ENCODE measurements at places on chromosomes 11 and 22.

- DNase-seq = no peak
Observed at GRCh38 chr22:20746431-20747189, 27.3 kb upstream of the SERPIND1 start.

DNA sequence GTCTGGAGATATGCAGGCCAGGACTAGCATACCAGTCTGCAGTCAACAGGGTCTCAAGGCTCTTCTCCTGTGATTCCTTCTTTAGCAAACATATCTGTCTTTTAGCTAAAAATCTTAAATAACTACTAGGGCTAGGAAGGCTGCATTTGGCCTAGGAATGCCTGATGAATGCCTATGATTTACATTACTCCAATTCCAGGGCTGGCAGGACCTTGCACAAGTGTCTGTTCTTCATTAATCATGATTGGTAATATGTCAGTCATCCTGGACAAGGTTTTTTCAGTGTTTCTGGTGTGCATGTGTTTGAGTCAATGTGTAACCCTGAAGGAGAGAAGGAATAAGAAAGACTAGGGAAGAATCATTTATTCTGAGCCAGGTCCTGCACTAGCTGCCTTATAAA is 280.5 kb upstream of the NARS2 start:
- DNase-seq = no peak

DNA sequence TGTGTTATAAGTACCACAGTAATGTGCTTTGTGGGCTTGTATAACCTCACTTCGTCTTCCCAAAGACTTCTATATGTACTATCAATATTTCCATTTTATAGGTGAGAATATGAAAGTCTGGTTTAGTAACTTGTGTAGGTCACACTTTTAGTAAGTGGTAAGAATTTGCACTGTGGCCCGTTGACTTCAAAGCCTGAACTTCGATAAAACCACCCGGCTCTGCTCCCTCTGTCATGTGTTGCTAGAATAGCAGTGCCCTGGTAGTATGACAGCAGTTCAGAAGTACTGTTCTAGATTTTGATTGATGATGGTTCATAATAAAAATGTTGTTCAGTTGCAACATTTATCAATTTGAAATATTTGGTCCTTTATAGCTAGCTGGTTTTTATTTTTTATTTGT is 110.2 kb upstream of the SORL1-AS1 start:
- no peak for DNase-seq

DNA sequence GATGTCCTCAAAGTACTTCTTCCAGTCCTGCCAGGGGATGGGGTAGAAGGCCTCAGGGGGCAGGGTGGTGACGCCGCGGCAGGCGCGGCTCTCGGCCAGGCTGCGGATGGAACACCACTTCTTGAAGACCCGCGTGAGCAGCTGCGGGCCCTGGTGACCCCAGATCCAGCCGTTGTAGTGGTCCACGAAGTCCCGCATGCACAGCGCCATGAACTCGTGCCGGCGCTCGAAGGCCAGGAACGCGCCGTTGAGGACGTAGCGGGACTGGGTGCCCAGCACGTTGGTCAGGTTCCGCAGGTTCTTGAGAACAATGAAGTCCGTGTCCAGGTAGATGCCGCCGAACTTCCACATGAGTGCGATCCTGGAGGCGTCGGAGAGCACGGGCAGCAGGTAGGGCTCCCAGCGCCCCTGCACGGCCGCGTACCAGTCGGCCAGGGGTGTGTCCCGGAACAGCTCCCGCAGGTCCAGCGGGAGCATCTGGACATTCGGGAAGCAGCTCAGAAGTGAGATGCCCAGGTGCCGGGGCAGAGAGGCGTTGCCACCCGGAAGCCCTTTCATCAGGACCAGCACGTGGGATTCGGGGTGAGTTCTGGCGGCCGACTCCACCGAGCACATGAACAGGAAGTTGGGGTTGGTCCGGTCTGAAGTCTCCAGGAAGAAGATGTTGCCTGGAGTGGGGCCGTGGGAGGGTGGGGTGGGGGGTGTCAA is 27.5 kb downstream of the A4GALT start:
- no peak for DNase-seq

DNA sequence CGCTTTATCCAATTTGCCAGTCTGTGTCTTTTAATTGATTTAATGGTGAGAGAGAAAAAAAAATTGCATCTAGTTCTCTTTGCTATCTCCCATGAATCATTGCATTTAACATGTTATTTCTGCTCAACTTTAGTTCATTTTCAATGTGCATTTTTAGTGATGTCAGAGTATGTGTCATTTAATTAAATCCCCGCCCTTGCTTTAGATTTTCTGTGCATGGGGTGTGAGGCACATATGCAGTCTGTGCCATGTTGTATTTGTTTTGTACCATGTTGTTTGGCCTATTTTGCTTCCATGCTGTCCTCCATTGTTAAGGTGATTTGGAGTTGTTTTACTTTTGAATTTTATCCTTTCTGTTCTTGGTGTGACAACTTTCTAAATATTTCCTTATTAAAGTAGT is 8.3 kb upstream of the NCR3LG1 start:
- no peak for DNase-seq

- no peak for DNase-seq
Observed at GRCh38 chr11:62142921-62143320, 19.1 kb downstream of the INCENP start.
